ENCODE measurements at places on chromosomes 2 and 18.

DNA sequence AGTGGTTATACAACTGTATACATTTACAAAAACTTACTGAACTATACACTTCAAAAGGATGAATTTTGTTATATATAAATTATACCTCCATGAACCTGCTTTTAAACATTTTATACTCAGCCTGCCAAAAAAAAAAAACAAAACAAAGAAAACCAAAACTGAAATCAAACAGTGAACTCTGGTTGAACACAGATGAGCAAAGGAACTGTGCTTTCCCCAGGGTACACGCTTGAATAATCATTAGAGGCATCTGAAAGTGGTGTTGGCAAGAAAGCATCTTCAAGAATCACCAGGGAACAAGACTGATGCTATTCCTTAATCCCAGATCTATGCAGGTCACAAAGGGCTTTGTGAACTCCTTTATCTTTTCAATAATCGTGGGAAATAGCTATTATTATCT is 77.0 kb upstream of the LYPD1 start:
- no peak for DNase-seq

- DNase-seq: no peak
Observed at GRCh38 chr2:238886453-238887094, 38.7 kb downstream of the TWIST2 start.

GRCh38 chr18:13615432-13615861 is 110.9 kb downstream of the FAM210A start:
- DNase-seq: no peak

- no peak for DNase-seq
Observed at GRCh38 chr18:56200381-56200911, 437.9 kb downstream of the TXNL1 start.

GRCh38 chr18:76564655-76565237 is 69.7 kb upstream of the ZNF516 start:
- no peak for DNase-seq

- DNase-seq: no peak
Observed at GRCh38 chr2:123200035-123200434, 825.1 kb upstream of the CNTNAP5 start.

GRCh38 chr2:191923652-191923997 is 76.7 kb upstream of the CAVIN2 start:
- DNase-seq: no peak

GRCh38 chr2:165953306-165953654 is 296 bp downstream of the TTC21B start:
- DNase-seq: no peak

DNA sequence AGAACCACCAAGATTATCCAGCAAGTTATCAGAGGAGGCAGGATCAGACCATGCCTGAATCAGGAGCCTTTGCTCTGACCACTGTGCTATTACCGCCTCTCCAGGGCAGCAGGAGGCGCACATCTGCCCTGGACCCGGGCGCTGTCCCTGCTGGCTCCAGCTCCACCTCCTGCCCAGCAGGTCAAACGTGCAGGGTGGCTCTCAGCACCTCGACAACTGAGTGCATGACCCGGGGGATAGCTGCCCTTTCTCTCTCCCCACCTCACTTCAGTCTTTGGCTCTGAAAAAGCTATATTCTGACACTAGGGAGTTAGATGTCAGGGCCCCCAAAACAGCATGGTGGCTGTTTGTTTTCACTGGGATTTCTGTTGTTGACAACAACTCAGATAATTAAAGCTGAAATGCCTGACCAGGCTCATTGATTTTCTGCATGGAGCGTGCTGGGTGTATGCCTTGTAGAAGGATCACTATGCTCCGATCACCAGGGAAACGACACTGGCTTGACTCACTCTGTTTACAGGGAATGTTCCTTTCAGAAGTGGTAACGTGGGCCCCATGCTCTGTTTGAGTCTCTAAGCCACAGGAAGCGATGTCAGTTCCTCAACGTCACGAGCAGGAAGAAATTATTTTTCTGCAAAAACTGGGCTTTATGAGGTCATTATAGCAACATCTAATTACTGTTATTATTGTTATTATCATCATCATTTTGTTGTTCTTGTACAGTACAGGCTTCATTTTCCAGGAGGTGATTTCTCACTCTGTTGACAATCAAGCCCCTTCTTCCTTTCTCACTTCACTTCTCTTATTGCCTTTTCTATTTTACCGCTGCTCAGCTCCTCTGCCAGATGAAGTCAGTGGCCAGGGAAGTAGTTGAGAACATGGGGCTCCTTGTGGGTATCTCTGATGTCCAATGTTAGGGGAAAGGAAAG is 125.6 kb downstream of the PLB1 start:
- peak; percentile 64 for DNase-seq

GRCh38 chr2:158936978-158937377 is 31.5 kb upstream of the TANC1 start:
- no peak for DNase-seq

- no peak for DNase-seq
Observed at GRCh38 chr18:23983112-23983511, 31.4 kb upstream of the TTC39C start.

GRCh38 chr2:234996069-234996940 is 44.5 kb downstream of the SH3BP4 start:
- no peak for DNase-seq

DNA sequence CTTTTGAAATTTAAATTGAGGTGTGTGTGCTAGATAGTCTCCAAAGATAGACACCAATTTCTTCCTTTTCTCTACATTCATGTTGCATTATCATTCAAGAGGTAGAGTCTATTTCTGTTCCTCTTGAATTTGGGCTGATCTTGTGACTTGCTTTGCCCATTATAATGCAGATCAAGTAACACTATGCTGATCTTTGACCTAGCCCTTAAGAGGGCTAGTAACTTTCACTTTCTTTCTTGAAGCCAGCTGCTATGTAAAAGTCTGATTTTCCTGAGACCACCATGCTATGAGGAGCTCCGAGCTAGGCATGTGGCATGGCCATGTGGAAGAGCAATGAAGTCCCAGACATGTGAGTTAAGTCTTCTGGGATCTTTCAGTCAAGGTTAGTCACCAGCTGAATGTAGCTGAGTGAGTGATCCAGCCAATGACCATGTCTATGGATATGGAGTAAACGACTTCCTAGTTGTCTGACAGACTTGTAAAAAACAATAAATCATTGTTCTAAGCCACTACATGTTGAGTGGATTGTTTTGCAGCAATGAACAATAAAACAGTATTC is 189.4 kb upstream of the CWC22 start:
- no peak for DNase-seq

DNA sequence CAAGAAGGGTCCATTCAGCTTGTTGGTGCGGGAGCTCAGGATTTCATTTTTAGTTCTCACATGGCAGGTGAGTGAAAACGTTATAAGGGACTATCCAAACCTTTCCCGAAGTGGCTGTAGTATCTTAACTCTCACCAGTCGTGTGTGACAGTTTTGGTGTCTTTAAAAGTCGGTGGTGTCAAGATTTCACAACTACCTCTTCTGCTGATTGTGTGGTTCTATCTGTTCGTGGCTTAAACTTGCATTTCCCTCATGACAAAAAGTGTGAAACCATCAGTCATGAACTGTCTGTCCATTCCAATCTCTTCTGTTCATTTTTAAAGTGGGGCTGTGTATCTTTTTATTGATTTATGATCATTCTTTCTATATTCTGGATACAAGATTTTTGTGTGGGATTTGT is 3.8 kb upstream of the AQP12B start:
- no peak for DNase-seq

DNA sequence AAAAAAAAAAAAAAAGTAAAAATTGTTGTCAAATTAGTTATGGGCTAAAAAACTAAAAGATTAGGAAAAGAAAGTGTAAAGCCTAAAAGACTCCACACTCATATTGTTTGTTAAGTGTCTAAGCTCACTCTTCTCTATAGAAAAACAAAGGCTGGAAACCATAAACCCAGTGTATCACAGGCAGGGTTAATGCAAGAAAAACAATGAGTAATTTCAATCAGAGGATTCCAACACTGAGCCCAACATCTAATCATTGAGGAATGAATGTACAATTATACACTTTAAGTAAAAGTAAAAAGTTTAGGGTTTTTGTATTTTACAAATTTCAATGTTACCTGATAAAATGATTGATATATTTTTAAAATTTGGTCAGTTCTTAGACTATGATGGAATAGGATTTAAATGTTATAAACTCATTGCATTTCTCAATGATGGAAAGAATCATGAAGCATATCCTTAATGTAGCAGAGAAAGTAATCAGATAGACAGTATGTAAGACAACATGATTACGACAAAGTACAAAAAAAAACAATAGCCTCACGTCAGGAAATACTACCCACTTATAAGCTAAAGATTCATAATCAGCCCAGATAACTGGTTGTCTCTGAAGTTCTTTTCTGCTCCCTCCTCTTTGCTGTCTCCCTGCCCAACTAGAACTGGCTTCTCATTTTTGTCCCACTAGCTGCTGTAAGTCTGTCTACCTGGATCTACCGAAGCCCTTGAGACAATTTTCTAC is 44.5 kb upstream of the SP3 start:
- no peak for DNase-seq

GRCh38 chr2:58449286-58450010 is 208.3 kb upstream of the FANCL start:
- DNase-seq: no peak

DNA sequence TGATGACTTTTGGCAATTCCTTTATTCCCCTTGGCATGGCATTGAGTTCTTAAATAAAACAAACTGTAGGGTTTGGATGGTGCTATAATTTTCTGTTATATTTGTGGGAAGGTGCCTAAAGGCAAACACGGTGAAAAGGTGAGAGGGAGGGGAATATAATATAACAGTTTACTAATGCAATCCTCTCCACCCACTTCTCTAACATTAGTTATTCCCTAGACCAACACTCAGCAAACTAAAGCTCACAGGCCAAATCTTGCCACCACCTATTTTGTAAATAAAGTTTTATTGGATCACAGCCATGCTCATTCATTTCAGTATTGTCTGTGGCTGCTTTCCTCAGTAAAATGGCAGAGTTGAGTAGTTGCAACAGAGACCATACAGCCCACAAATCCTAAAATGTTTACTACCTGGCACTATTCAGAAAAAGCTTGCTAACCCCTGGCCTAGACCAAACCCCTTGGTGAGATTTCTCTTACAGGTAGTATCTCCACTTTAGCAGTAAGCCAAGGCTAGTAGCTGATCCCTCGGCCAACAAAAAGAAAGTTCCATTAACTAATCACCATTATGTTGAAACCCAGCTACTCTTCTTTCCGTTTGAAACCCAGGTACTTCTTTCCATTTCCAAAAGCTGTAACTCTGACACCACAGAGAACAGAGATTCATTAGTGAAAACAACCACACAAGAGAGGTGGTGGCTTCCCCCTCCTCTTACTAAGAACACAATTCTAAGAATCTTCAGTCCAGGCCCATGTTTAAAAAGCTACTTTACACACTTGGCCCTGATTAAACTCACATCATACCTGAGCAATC is 136.1 kb upstream of the CHAC2 start:
- no peak for DNase-seq

All from midbrain (tissue), 1 donor.